ENCODE measurements at places on chromosomes 4 and X.

GRCh38 chr4:6873792-6874461 lies 35.7 kb upstream of the TBC1D14 start:
- peak; percentile 44 for DNase-seq

GRCh38 chr4:165931741-165932140 lies 58.7 kb downstream of the TLL1 start:
- DNase-seq: no peak

DNA sequence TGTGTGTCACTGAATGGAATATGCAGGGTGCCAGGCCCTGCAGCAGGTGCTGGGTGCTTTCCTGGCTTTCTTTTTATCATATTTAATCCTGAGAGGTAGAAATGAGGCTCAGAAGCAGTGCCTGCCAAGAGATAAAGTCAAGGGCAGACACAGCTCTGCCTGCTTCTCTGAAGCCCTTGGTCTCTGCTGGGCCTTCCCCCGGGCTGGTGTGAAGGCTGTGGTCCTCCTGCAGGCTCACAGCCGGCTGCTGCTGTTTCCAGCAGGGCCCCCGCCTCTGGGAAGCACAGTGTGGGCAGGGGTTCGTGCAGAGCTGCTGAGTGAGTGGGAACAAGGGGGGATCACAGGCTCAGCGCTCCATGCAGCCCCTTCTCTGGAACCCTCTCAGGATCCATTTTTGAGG lies 49.6 kb downstream of the TBC1D14 start:
- no peak for DNase-seq

DNA sequence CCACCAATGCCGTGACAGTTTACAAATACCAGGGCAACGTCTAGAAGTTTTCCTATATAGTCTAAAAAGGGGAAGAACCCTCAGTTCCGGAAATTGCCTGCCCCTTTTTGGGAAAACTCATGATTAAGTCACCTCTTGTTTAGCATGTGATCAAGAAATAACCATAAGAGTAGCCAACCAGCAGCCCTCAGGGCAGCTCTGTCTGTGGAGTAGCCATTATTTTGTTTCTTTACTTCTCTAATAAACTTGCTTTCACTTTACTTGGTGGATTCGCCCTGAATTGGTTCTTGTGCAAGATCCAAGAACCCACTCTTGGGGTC lies 20.0 kb upstream of the HOPX start:
- no peak for DNase-seq

GRCh38 chrX:18210470-18210869 lies 10.2 kb downstream of the BEND2 start:
- DNase-seq: no peak
